ENCODE measurements at places on chromosomes 4 and X.
A peak's percentile ranks its signal among the peaks of the same experiment; 100 is the strongest.

- DNase-seq, result no peak
These were observed 3.2 kb downstream of the TMEM165 start for GRCh38 chr4:55398966-55399365.

- no peak for DNase-seq
These were observed 89.5 kb downstream of the SNX25 start for GRCh38 chr4:185298728-185299430.

DNA sequence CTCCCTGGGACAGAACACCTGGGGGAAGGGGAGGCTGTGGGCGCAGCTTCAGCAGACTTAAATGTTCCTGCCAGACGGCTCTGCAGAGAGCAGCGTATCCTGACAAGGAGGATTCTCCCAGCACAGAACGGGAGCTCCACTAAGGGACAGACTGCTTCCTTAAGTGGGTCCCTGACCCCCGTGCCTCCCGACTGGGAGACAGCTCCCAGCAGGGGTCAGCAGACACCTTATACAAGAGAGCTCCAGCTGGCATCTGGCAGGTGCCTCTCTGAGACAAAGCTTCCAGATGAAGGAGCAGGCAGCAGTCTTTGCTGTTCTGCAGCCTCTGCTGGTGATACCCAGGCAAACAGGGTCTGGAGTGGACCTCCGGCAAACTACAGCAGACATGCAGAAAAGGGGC lies 44.5 kb upstream of the FAAH2 start:
- no peak for DNase-seq

DNA sequence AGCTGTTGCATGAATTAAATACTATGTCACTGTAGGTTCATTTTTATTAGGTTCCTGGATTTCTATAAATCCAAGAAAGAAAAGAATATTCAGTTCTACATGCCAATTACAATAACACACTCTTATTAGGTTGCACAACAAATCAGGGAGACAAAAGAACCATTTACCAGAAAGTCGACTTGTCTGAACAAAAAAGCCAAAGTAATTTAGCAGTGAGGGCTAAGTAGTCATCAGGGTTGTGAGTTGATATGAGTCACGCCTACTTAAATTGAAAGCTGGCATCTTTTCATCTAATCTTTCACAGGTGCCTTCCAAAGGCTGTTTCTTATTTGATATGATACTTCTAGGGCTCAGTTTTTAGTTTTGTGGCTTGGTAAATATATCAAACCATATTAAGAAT lies 25.4 kb upstream of the GNRHR start:
- DNase-seq, result no peak

DNA sequence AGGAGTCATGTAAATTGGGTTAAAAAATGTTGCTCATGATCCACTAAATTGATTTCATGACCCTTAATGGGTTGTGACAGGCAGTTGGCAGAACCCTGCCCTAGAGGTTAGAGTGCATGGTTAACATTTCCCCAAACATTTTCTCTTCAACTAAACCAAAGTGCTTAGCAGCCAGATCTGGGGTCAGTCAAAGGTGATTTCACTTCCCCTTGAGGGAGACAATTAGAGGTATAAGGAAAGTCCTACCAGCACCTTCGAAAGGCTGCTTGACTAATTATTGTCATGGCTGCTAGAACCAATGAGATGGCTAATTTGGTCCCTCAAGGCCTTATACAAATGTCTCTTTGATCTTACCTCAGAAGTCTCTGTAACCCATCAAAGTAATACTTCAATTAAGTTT lies 30.9 kb upstream of the INTS6L start:
- no peak for DNase-seq

DNA sequence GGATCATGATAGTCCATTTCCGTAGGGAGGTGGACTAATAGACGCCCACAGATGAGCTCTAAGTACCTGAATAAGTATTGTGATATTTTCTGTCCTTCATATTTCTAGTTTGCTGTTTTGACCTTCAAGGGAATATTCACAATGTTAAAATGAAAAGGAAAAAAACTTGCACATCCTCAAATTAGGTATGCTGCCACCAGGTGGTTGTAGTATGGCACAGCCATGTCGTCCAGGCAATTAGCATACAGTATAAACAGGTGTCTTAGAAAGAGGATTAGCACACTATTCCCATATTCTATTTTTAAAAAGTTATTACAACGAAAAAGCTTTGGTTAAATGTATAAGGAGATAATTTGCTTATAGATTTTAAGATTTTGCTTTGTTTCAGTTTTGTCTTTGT lies 802.0 kb downstream of the RPA4 start:
- DNase-seq, result peak; percentile 57

GRCh38 chrX:13048280-13048679 lies 3.9 kb upstream of the FAM9C start:
- peak; percentile 53 for DNase-seq

GRCh38 chrX:41471786-41472185 lies 24.6 kb downstream of the NYX start:
- DNase-seq, result no peak

GRCh38 chr4:155248002-155248896 lies 39.8 kb downstream of the NPY2R start:
- DNase-seq, result no peak

DNA sequence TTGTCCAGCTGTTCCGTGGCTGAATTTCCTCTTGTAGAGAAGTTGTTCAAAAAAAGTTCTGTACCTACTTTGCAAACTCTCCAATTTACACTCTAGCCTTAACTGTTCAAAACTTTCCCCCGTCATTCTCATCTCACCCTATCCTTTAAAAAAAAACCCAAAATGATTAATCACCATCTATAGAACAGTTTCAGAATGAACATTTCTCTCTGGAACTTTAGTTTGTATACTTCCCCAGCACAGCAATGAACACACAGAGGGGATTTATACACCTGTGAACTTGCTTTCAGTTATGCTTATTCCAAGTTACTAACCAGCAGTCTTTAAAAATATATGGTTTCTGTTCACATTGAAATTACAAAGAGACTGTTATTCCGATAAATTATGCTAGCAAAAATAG lies 1.2 kb downstream of the GEMIN8 start:
- DNase-seq, result no peak

- DNase-seq, result no peak
These were observed 33.7 kb upstream of the SPP1 start for GRCh38 chr4:87941537-87942392.

DNA sequence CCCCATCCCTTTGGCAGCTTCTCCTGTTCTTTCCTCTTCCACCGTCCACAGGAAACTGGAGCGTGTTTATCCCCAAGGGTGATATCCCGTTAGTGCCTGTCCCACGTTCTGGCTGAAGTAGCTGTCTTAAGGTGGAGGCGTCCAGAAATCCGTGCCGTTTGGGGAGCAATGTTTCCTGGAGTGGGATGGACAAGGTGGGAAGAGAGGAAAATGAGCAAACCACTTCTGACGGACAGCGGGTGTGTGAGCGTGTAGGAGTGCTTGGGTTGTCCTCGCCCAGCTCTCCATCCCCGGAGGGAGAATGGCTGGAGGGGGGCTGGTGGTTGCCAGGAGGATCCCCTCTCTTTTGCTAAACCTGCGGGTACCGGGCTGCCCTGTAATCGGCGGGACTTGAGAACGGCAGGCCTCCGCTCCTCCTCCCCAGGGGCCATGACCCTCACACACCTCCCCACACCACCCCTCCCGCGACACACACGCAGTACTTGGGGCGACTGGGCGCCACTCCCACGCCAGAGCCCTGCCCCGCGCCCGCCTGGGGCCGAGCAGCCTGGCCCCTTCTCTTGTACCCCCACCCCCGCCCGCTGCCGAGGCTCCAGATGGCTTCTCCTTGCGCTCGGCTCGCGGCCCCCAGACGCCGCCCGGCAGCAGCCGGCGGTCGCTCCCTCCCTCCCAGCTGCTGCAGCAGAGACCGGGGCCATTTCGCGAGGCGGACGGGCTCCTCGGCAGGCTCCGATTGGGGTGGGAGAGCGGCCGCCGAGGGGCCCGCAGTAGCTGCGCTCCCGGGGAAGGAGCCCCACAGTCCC lies 13.9 kb upstream of the PRDM8 start:
- DNase-seq, result no peak

- DNase-seq, result no peak
These were observed 249.8 kb downstream of the ANTXR2 start for GRCh38 chr4:79823148-79823763.

DNA sequence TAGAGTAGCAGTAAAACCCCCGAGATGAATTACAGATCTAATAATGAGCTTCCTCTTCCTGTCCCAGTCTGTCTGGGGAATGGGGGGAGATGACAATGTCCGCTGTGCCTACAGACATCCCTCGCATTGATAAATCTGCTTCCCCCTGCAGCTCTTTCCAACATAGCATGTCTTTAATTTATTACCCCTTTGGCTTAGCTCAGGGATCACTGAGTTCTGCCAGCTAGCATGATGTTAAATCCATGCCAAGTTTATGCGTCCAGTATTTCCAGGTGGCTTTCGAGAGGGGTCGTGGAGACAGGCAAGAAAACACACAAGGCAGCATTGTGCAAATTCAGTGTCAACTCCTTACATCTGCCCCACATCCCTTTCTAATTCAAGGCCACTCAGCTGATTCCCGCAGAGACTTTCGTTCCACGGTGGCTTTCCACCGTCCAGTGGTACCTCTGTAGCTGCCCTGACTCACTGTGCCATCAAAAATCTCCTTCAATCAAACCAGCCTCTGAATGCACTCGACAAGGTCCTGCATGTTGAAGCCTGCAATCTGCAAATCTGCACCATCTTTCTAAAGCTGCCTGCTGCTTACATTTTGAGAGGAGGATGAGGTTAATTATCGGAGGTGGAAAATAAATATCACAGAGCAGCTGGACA lies 75.1 kb downstream of the MXRA5 start:
- no peak for DNase-seq

DNA sequence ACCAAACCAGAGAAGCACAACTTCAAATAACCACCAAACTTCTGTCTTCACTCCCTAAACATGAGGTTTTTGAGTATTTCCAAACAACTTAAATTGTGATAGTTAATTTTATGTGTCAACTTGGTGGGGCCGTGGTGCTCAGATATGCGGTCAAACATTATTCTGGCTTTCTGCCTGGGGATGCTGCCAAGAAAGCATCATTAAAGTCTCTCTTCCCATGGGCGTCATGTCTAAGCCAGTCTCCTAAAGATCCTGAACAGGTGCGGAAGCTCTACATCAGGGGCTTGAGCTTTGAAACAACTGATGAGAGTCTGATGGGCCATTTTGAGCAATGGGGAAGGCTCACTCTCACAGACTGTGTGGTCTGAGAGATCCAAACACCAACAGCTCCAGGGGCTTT lies 24.1 kb upstream of the SOD3 start:
- DNase-seq, result no peak

DNA sequence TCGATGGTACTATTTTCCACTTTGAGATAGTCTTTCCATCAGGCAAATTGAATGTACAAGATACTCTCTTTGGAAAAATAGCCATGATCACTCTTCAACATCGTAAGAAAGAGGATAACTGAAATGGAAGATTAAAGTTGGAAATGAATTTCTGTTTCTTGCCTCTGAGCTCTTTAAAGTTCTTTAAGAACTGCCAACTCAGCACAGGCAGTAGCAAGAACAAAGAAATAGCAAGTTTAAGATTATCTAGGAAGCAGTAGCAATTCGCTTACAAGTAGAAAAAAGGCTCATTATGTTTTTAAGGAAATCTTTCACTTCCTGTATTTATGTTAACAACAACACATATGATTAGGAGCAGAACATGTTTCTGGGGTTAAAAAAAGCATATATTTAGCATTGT lies 127.6 kb downstream of the CDS1 start:
- DNase-seq, result no peak

- DNase-seq, result no peak
These were observed 76.5 kb downstream of the KCNIP4 start for GRCh38 chr4:21872101-21872500.

DNA sequence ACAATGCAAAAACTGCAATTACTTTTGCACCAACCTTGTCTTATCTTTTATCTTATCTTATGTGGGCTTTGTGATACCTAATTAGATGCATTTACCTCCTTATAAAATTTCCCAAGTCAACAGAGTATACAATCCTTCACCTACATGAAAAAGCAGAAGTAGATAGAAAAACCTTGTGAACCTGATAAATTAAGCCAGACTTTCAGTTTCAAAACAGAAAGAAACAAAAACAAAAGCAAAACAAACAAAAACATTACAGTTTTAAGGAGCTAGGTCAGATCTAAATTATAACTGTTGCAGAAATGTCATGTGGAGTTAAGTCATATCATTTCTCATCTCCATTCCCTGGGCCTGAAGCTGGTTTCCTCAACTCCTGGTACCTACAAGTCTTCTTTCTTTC lies 24.9 kb upstream of the CXXC4 start:
- DNase-seq, result no peak

GRCh38 chr4:147288512-147288911 lies 192.4 kb upstream of the EDNRA start:
- DNase-seq, result no peak

DNA sequence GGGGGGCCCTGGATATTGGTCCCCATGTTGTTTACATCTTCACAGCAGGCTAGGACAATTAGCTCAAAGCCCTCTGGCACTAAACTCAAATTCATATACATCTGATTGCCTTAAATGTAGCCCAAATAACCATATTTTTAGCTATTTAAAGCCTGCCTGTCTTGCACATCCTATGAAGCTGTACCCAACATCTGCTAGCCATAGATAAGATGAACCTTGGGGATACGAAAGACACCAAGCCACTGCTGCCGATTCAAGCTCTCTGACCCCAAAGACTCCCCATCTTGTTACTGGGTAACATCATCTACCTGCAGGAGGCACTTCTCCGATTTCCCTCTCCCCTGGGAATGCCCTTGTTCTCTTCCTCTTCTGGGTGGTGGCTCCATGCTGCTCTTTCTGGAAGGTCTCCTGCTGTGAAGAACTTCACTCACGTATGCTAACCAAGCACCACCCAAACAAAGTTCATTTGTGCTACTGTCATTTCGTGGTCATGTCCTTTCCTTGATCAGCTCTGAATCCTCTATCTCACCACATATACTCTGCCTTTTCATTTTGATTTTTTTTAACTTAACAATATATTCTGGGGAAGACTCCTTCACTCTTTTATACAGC lies 107.7 kb upstream of the ATXN3L start:
- peak; percentile 76 for DNase-seq

DNA sequence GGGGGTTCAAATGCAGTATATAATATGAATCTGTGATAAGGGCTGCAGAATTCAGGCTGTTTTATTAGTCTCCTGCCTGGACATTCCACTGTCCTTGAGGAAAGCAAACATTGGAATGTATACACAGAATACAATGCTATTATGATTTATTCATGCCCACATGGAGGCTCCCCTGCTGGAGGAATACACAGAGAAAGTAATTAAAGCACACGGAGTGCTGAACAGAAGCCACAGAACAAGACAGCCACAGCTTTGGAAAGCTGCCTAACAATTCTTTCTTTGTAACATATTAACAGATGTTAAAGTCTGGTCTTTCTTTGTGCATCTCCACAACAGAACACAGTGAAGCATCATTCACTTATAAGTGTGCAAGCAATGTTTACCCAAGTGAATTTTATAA lies 155.8 kb downstream of the ARAP2 start:
- no peak for DNase-seq

DNA sequence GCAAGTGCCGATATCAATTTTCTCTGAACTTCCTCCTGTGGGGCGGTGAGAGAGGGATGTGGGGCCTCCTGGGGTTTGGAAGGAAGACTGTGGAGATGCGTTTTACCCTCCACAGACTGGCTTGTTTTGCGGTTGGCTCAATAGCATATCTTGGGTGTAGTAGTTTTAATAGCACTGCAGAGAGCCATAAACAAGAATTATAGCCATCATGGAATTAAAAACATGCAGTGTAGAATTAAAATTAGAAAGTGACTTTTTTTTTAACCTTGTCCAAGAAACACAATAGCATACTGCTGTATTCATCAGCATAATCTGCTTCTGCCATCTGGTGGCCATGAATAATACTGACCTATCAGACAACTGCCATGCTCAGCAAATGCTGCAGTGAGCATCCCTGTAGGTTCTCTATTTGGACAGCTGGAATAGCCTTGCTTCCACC lies 47.3 kb upstream of the SCML1 start:
- peak; percentile 72 for DNase-seq

GRCh38 chrX:56788229-56788628 lies 59.2 kb downstream of the NBDY start:
- DNase-seq, result no peak

Measured in hematopoietic multipotent progenitor cell treated with erythropoietin and hydrocortisone succinate and interleukin-3 and kit ligand, for 4 days (in vitro differentiated cells).